Epithelial cell of esophagus (primary cell): ENCODE measurements at places on chromosomes 11 and 22.
A peak's percentile ranks its signal among the peaks of the same experiment; 100 is the strongest.

DNA sequence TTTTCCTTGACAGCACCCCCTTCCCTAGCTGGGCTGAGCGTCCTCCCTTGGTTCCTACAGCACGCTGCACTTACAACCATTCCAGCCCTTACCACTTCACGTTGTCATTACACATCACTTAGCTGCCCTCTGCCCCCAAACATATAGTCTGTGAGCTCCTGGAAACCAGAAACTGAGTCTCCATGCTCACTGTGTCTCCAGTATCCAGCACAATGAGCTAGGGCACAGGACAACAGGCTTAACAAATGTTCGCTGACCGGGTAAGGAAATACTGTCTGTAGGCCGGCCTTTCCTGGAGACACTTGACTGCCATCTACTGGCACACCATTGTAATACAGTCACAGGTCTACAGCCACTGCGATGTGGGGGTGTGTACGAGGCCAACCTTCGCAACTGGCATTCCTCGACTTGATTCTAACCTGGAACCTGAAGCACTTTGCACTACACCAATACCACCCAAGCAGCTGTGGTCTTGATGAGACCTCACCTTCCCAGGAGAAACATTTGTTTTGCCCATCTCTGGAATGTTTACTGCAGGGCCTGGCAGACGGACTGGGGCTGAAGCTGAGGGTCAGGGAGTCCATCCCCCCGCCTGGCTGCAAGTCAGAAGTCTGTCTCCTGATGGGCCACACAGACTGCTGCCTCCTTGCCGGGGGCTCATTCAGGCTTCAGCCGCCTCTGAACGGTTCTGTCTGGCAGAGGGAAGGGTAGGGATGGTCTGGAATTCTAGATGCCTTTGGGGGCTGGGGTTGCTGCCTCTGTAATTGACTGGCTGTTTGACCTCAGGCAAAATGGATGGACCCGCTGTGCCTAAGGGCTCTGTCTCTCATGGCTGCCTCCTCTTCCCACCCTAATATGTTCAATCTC lies 72.0 kb downstream of the SYN3 start:
- DNase-seq, result peak; percentile 90

GRCh38 chr11:19975414-19975990 lies 184.8 kb downstream of the DBX1 start:
- DNase-seq, result no peak

GRCh38 chr11:111777094-111778046 lies 11.2 kb upstream of the PPP2R1B start:
- DNase-seq, result peak; percentile 77

GRCh38 chr11:46235777-46236688 lies 41.4 kb upstream of the CREB3L1 start:
- peak; percentile 55 for DNase-seq

GRCh38 chr11:76155500-76156227 lies 50.6 kb downstream of the WNT11 start:
- DNase-seq, result no peak

GRCh38 chr11:78010755-78011154 lies 12.3 kb downstream of the KCTD14 start:
- DNase-seq, result no peak

- no peak for DNase-seq
Measured at GRCh38 chr11:34143048-34143447, 37.6 kb downstream of the NAT10 start.

- DNase-seq, result no peak
Measured at GRCh38 chr22:38944653-38945052, 12.8 kb upstream of the APOBEC3A start.

GRCh38 chr11:3155691-3156258 lies 9.3 kb downstream of the OSBPL5 start:
- DNase-seq, result no peak

DNA sequence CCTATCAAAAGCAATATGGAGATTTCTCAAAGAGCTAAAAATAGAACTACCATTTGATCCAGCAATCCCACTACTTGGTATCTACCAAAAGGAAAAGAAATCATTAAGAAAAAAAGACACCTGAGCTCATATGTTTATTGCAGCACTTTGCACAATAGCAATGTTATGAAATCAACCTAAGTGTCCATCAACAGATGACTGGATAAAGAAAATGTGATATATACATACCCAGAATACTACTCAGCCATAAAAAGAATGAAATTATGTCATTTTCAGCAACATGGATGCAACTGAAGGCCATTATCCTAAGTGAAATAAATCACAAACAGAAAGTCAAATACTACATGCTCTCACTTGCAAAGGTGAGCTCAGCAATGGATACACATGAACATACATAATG lies 1565.5 kb upstream of the RAG2 start:
- peak; percentile 79 for DNase-seq

DNA sequence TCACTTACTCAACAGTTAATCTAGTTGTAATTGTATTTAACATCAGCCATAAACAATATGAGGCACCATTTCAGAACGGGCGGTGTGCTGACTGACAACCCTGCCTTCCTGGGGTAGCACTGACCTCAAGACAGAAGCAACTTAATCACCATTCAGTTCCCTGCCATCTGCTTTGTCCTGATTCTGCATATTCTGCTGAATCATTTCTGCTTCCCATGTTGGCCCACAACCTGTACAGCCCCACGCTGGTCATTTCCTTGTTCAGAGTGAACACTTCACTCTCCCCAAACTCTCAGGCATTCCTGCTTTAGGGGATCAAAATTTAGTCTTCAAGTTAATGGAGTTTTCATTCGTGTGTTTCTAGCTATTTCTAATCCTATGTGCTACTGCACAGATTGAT lies 132.3 kb upstream of the ZBED5 start:
- peak; percentile 10 for DNase-seq

GRCh38 chr11:69394234-69394868 lies 87.1 kb upstream of the LINC01488 start:
- no peak for DNase-seq

DNA sequence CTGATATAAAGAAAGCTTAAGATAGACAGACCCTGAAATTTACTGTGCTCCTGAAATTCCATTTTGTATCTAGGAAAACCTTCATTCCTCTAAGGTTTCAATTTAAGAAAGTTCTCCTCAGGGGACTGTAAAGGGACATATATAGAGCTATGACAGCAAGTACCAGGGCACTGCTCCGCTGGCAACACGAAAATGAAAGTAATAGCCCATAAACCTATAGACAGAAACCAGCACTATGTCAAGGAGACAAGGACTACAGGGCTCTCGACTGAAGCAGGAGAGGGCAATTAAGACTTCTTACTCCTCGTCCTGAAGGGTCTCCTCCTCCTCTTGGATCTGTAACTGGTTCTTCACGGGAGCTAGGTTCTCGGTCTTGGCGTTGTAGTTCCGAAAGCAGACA lies 6.9 kb downstream of the FEZ1 start:
- DNase-seq, result no peak
